ENCODE measurements at places on chromosomes 11 and 22. TPM values are rescaled to one million over a fixed set of nuclear protein-coding genes. Genes with fewer than 3 reads are reported as not detected.

DNA sequence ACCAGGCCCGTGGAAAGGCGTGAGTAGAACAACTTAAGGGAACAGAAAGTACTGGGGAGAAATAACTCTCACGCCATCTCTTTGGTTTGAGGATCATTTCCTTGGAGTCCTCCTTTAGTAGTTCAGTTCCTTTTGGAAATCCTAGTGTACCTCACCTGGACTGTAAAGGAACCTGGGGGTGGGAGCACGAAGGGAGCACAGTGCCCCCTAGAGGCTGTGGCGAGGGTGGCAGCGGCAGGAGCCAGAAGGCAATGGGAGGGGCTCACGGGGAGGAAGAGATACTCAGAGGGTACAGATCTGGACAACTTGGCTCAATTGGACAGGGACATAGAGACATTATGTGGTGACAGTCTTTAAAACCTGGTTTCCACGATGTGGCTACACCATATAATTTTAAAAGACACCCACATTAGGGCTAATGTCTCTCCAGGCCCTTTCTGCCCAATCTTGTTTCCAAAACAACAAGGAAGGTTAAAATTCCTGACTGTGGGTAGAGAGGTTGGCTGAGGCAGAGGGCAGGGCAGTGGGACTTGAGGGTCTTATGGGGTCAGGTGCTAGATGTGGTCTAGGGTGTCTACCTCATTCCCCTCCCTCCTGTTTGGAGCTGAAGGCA, 87.0 kb downstream of the CSNK2A3 start:
- peak; percentile 68 for DNase-seq

- DNase-seq: peak; percentile 46
Measured at GRCh38 chr11:128323381-128323780, 264.0 kb downstream of the ETS1 start.

- DNase-seq: no peak
Measured at GRCh38 chr11:96147186-96147585, 195.8 kb downstream of the MAML2 start.

GRCh38 chr11:67056267-67057204, at the start of gene RHOD:
TSS of gene RHOD (plus strand) at chr11:67056847. CDS start at chr11:67056903, 56 bp downstream.
- peak; percentile 89 for DNase-seq

DNA sequence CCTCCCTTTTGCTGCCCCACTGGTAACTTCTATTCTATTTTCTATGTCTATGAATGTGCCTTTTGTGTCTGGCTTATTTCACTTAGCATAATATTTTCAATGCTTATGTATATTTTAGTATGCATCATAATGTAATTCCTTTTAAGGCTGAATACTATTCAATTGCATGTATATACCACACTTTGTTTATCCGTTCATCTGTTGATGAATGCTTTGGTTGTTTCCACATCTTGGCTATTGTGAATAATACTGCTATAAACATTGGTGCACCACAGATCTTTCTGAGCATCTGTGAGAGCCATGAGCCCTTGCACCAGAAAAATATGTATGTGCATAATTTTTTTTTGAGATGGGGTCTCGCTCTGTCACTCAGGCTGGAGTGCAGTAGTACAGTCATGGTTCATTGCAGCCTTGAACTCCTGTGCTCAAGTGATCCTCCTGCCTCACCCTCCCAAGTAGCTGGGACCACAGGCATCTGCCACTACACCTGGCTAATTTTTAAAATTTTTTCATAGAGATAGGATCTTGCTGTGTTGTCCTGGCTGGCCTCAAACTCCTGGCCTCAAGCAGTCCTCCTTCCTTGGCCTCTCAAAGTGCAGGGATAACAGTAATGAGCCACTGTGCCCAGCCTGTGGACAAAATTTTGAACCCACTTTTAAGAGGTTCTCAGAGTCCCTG, 27.0 kb downstream of the HEPHL1 start:
- no peak for DNase-seq

DNA sequence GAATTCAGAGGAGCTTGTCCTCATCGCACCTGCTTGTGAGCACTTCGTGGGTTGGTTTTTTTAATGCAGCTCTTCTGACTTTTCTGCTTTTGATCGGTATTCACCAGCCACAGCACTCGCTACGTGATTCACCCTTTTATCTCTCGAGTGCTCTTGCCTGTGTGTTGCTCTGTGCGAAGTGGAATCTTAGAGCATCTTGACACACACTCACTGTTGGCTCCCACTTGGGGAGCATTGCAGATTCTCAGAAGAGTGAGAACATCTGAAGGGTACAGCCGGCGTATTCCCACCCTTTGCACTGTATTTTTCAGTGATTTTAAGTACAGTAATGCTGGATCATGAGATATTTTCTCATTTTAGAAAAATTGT, 10.9 kb downstream of the TNNT3 start:
- DNase-seq: no peak

DNA sequence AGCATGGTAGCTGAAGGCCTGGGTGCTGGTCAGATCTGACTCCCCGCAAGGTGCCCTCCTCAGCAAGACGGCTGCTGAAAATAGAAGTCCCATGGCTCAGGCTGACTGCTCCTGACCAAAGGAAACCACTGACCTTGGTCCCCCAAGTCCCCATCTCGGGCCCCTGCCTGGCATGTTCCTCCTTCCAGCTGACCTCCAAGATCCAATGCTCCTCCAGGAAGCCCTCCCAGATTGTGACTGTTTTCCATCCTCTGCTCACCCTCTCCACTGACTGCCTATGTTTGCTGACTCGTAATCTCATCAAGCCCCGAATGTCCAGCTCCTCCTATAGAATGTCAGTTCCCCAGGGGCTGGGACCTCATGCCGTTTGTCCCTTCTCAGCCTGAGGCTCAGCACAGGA, 30.5 kb downstream of the ALX4 start:
- no peak for DNase-seq

- no peak for DNase-seq
Measured at GRCh38 chr22:38874529-38875222, 2.7 kb upstream of the CBX6 start.

DNA sequence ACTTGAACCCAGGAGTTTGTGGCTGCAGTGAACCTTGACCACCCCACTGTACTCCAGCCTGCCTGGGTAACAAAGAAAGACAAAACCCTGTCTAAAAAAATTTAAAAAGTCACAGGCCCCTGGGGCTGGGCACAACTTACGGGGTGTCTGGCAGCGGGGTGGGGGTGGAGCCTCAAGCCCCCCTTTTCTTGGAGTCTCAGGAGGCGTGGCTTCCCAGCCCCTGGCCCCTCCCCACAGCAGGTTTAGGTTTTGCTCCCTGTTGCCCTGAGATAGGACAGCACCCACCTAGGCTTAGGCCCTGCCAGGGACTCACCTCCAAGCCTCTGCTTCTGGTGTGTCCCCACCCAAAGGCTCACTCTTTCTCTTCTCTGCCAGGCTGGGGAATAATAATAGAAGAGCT, 22.4 kb downstream of the MGAT3 start:
- DNase-seq: no peak

DNA sequence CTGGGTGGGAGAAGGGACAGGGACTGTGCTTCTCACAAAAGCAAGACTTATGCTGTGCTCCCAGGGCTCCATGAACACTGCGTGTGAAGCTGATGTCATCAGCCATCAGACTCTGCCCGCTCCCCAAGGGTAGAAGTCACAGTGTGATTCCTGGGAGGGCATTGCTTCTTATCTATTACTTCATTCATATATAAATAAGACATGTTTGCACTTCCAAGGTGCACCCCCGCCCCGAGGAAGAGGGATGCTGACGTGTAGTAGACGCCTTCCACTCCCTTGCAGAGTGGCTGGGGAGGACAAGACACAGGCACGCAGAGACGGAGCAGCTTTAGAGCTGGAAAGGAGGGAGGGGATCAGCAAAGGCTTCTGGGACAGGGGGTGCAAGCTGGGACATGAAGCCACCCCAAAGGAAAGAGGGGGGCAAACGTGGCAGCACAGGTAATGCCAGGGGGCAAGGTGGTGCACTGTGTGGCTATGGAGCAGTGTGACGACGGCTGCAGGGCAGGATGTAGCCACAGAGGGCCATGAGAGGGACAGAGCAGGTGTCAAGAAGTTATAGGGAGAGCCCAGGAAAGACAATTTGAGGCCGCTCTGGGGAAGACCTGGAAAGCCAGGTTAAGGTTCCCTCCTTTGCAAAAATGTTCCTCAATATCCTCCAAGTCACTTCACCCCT, 558.5 kb downstream of the MN1 start:
- peak; percentile 82 for DNase-seq

DNA sequence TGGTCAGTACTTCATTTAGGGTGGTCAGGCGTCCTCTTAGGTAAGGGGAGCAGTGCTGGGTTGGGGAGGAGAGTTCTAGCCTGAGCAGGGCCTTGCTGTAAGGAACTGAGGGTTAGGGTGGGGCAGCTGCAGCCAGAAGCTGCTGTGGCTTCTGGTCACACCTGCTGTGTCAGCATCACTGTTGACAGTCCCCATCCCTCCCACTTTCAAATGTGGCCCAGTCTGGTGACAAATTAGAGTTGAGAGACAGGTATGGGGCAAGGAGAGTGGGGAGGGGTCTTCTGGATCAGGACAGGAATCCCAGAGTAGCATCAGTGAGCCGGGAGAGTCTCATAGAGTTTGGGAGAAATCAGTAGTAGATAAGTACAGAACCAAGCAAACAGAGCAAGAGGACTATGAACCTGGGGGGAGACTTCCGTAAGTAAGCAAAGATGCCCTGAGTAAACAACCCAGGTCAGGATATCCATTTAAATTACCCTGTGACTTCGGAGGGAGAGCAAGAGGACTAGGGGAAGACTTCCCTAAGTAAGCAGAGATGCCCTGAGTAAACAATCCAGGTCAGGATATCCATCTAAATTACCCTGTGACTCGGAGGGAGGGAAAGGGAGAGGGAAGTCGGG, 53.7 kb downstream of the PPP6R2 start:
- DNase-seq: peak; percentile 63

- DNase-seq: no peak
Measured at GRCh38 chr11:45313171-45313865, 27.2 kb upstream of the SYT13 start.

GRCh38 chr22:22125579-22126468, 118.8 kb upstream of the VPREB1 start:
- no peak for DNase-seq

DNA sequence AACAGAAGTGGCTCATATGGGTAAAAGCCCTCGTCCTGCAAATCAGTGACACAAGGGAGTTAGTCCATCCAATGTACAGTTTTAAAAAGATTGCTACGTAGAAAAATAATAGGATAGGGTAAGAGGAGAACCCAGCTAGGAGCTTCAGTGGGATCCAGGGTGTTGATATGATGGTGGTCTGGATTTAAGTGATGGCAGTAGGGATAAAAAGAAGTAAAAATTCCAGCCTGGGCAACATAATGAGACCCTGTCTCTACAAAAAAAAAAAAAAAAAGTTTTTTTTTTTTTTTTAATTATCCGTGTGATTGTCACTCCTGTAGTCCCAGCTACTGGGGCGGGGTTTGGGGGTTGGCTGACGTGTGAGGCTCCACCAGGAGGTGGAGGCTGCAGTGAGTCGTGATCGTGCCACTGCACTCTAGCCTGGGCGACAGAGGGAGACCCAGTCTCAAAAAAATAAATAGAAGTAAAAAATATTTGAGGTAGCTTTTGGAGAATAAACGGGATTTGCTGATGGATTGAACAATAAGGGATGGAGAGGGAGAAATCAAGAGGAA, 7.0 kb upstream of the L3MBTL2 start:
- DNase-seq: peak; percentile 23

- peak; percentile 88 for DNase-seq
Measured at GRCh38 chr11:130448416-130449309, at the start of gene ADAMTS15. TSS of gene ADAMTS15 (plus strand) at chr11:130448645. CDS start at chr11:130448974, 329 bp downstream.

- DNase-seq: no peak
Measured at GRCh38 chr22:22893077-22893805, 5.6 kb downstream of the IGLL5 start.

DNA sequence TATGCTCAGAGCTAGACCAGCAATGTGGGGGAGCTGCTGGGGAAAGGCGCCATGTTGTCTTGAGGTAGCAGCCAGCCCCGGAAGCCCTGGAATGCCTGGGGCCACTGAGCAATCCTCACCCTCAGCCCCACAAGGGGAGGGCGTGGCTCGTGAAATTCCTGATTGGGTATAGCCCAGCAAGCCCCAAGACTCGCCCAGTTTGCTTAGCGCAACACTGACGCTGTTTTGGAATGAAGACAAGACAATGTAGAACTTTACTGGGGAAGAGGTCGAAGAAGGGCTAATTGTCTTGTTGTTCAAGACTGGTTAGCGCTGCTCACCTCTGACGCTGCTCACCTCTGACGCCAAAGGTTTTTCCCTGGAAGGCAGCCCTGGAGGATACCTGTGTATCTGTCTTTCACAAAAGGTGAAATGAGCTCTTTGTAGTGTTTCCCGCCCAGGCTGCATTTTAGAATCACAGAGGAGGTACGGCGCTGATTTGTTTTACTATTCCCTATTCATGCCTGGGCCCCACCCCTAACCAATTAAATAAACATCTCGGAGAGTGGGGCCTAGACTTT, 47.6 kb downstream of the ST3GAL4 start:
- DNase-seq: peak; percentile 37

GRCh38 chr11:134758342-134758931, 346.4 kb upstream of the B3GAT1 start:
- no peak for DNase-seq

DNA sequence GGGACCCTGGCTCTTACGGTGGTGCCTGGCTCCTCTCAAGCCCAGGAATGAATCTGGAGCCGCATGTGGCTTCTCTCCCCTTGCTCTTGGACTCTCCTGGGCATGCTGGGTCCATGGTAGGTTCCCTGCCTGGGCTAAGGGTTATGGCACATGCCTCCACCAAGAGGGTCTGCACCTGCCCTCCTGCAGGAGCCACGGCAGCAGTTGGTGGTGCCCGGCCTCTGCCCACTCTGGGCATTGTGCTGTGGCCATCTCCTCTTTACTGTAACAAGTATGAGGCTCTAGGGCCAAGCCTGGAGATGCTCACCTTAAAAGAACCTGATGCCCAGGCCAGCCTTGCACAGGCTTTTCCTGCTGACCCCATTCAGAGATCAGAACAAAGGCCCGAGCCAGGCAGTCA, 104.0 kb upstream of the PITPNB start:
- DNase-seq: no peak

The ZP1 gene
- total RNA-seq: 0.12 TPM

The SYT12 gene
- 0.08 TPM for total RNA-seq

The CRYBB3 gene
- not detected for total RNA-seq

The KREMEN1 gene
- 10.5 TPM for total RNA-seq

The PPME1 gene
- 30.1 TPM for total RNA-seq

The C11orf97 gene
- not detected for total RNA-seq
